ENCODE measurements at places on chromosomes 12 and 14.

DNA sequence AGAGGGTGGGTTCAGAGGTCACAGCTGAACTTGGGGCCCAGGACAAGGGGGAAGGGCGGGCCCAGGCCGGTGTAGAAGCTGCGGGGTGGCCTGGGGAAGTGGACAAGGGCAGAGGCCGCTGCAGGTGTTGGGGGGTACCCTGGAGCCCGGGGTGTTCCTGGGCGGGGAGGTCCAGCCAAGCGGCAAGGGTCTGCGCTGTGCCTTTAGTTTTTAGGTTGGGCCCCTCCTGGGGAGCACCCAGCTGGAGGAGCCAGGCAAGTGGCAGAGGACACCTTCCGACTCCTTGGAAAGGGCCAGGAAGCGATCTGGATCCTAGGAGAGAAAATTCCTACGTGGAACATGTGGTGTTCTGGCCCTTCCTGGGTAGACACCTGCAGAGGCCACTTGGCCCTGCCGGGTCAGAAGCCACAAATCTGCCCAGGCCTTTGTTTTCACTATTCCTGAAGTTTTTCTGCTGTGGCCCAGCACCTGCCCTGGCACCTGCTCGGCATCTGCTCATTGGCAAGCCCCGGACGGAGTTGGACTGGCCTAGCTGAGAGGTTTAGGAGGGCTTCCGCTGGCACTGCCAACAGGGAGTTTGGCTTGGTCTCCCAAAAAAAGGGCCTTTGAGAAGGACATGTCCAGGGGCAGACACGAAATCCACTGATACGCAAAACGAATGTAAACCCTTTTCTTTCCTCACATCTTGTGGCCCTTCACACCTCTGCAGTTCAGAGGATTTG lies 61.1 kb downstream of the SMUG1 start:
- DNase-seq = no peak

GRCh38 chr12:33488036-33488435 lies 48.4 kb upstream of the SYT10 start:
- no peak for DNase-seq

DNA sequence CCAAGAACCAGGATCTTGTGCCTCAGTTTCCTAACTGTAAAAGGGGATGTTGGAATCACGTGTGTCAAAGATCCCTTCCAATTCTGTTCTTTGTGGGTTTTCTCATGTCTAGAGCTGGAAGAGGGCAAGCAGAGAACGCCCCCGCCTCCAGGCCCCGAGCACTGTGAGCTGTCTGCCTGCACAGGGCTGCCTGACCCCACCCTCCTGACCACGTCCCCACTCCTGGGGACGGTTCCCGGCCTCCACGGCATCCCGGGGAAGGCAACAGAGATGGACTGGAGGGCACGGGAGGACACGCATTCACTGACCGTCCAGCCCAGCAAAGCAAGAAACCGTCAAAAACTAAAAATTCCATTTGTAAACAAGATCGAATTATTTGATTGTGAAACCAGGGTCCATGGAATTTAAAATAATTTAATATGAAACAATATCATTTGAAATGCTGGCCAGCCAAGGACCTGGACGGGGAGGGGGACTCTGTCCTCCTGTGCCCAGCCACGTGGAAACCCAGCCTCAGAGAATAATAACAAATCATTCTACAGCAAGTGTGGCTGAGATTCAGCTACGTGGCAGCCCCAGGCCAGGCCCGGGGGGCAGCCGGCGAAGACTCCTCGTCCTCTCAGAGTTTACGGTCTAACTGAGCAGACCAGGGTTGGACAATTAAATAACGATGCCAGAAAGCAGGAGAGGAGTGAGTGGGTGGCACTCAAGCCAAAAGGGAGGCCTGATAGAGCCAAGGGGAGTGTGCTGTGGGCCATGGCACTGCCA lies 87.3 kb upstream of the DIO3 start:
- no peak for DNase-seq

DNA sequence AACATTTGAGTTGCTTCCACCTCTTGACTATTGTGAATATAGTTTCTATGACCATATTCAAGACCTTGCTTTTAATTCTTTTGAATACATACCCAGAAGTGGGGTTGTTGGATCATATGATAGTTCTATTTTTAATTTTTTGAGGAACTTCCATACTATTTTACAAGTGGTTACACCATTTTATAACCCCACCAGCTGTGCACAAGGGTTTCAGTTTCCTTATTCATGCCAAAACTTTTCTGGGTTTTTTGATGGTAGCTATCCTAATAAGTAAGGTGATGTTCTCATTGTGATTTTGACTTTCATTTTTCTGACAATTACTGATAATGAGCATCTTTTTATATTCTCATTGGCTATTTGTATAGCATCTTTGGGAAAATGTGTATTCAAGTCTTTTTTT lies 109.4 kb upstream of the GARIN2 start:
- no peak for DNase-seq

GRCh38 chr14:102977475-102977874 lies 55.0 kb downstream of the AMN start:
- DNase-seq = no peak

- peak; percentile 93 for DNase-seq
Measured at GRCh38 chr14:101731187-101732080, 30.1 kb upstream of the PPP2R5C start.

DNA sequence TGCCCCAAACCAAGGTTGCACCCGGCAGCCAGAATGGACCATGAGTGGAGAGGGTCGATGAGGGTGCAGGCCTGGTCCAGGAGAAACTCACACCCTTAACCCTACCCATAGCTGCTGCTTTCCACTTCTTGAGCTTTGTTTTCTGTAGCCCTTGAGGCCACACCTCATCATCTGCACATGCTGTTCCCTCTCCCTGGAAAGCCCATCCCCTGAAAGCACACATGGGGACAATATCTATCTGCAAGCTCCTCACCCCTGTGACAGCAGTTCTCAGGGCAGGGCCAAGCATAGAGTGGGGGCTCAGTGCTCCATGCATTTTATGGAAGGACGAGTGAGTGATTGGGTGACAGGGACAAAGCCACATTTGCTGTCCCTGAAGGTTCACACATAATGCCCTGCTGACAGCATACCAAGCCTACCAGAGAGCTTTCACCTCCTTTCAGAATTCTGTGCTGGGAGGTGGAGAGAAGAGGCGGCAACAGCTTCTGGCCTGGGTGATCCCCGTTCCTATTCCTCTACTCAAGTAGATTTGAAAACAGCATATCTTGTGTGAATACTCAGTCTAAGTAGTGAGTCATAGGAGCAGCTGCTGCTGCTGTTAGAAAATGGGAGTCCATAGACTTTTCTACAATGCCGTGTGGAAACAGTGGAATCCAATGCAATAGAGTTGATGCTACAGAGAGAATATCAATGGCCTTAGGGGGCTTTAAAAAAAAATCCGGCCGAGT lies 44.6 kb downstream of the SRGAP1 start:
- no peak for DNase-seq

GRCh38 chr14:24892497-24893051 lies 157.4 kb downstream of the STXBP6 start:
- no peak for DNase-seq

- DNase-seq = no peak
Measured at GRCh38 chr14:97056086-97056485, 258.9 kb downstream of the VRK1 start.

- no peak for DNase-seq
Measured at GRCh38 chr12:124363353-124363965, 68.6 kb downstream of the RFLNA start.

DNA sequence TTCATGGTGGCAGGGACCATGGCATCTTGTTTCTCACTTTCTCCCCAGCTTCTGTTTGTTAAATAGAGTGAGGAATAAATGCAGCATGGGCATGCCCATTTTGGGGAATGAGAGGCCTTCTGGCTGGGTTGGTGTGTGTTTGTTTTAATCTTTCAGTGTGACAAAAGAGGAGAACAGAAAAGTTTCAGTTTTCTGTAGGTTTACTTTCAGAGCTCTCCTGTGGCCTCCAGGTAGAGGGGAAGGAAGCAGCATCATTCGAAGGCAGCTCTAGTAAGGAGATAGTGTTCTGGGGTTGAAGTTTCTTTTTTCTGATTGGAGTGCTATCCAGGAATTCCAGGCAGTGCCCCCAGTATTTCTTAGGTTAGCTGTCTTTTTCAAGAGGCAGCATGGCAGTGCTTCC lies 15.3 kb downstream of the MSRB3 start:
- DNase-seq = no peak

DNA sequence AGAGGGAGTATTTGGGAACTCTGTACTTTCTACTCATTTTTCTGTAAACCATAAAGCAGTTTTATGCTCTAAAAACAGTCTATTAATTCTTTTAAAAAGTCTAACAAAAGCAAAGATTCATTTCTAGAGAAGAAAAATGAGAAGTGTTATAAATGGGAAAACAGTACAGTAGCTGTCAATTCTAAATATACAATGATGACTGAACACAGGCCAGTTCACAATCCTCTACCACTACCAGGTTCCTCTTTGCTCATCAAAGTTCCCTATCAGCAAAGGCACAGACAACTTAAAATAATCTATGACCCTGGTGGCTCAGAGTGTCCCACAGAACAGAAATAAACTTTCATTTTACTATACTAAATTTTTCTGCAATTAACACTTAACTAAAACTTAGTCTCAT lies 12.5 kb downstream of the NAA25 start:
- no peak for DNase-seq

GRCh38 chr12:43210485-43211192 lies 341.4 kb downstream of the ADAMTS20 start:
- DNase-seq = no peak

GRCh38 chr14:21529515-21529914 lies 3.4 kb upstream of the SALL2 start:
- DNase-seq = no peak

DNA sequence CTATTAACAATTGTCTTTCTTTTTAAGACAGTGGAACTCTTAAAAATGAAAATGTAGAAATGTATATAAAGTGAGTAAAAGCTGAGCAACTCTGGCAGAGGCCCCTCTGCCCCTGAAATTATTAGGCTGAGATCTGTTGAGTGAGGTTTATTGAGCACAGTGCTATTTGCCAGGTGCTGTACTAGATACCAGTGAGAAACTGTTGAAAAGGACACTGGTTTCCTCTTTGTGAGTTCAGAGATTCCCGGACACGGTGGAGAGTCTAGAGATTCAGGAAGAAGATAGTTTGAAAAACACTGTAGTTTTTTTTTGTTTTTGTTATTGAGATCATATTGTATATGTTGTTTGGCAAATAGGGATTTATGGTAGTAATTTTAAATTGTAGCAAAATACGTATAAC lies 11.2 kb downstream of the ACVR1B start:
- no peak for DNase-seq

- no peak for DNase-seq
Measured at GRCh38 chr14:80387563-80387981, 176.3 kb upstream of the DIO2 start.

- no peak for DNase-seq
Measured at GRCh38 chr12:6614513-6615172, 7.5 kb upstream of the CHD4 start.

DNA sequence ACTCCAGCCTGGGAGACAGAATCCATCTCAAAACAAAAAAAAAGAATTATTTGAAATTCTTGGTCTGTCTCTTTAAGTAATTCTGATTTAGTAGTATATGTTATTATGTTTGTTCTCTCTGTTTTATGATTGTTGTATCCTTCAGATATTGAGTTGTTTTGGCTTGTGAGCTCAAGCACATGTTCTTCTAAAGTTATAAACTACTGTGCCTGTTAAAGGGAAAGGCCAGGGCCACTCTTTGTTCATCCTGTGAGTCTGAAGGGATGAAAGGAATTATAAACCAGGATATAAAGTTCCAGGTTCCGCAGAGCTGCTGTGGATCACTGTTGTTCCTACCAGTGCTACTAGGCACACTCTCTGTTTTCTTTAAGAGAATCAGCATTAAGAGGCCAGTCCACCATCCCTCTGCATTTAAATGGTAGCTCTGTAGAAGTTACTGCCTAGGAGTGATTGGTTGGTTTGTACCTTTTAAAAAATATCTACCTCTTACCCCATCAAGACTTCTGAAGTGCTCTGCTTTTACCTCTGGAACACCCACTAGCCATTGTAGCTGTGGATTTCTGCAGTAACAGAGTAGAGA lies 14.1 kb downstream of the TMTC3 start:
- DNase-seq = no peak

GRCh38 chr12:124848621-124849380 lies 14.9 kb downstream of the SCARB1 start:
- no peak for DNase-seq

GRCh38 chr14:84882830-84883229 lies 647.1 kb upstream of the FLRT2 start:
- DNase-seq = no peak

DNA sequence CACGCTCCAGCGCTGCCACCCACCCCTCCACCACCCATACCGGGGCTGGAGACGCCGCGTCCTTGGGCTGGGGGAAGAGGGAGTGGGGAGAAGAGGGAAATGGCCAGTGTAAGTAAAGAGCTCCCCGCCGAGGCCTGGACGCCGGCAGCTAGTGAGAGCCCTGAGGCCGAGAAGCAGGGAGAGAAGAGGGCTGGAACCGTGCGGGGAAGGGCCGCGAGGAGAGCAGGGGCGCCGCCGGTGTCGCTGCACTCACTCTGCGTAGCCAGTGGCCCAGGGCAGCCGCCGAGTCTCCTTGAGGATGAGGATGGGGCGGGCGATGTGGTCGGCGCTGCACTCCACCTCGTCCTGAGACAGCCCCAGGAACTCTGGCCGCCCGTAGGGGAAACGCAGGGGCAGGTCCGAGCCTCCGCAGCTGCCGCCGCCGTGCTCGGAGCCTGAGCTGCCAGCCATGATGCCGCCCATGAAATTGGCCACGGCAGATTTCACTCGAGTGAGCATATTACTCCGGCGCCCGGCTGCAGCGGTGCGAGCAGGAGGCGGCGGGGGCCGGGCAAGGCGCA lies 631 bp downstream of the PPM1H start:
- DNase-seq = peak; percentile 35

- DNase-seq = no peak
Measured at GRCh38 chr14:94706133-94706532, 63.8 kb downstream of the GSC start.
